Frontal cortex (tissue), 4 donors: ENCODE measurements at places on chromosomes 4 and X. TPM values are rescaled to one million over a fixed set of nuclear protein-coding genes. Genes with fewer than 3 reads are reported as not detected.

DNA sequence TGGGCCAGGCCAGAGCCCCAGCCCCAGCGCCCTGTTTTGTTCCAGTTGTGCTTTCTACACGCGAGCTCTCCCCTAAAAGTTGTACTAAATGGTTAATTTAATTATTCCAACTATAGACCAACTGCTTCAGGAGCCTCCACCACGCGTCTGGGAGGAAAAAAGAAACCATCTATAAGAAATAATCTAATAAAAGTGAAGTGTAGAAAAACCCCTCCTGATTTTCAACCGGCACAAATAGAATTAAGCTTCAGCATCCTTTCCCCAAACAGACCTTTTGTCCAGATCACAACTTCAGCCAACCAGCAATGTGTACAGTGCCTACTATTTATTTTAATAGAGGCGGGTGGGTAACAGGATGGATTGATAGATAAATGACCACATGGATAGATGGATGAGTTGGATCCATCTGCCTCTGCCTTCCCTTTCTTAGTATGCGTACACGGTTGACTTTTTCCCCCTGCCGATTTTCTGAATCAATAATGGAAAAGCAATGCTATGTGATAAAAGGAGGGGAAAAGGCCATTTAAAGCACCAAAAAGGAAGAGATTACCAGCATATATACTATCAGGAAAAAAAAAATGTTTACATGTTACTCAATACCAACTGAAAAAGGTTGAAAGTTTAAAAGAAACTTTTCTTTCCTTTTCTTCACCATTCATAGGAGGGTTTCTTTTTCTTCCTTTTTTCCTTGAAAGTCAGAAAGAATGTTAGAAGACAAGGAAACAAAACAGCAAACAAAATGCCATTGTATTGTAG is 3.7 kb upstream of the PHOX2B start:
- DNase-seq: no peak

The TMEM271 gene
- total RNA-seq: 15.9 TPM

DNA sequence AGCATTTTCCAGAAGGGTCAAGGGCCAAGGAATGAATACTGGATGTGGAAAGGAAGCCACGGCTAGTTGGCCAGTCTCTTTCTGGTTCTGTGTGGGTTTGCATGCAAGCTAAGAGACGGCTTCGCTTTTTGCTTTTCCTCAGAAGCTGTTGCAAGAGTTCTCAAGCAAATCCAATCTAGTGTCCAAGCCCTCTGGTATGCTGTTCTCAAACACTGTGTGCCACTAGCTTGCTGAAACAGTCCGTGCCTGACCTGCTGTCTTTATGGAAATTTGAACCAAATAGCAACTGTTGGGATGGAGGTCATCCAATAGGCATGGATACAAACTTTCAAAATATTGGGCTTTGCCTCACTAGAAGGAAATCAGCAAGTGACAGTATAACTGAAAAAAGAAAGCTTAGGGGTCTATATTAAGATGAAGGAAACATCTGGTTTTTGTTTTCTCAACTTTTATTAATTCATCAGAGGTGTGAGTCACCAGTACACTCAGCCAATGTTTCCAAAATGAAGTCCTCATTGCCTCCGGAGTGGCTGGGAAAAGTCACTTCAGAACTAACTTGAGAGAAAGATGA is 70.5 kb downstream of the SLC9A6 start:
- no peak for DNase-seq

GRCh38 chr4:151862766-151863165 is 102.0 kb upstream of the GATB start:
- DNase-seq: no peak

The BEX1 gene
- 127 TPM for total RNA-seq

GRCh38 chr4:121182296-121182695 is 18.2 kb upstream of the TNIP3 start:
- DNase-seq: no peak

DNA sequence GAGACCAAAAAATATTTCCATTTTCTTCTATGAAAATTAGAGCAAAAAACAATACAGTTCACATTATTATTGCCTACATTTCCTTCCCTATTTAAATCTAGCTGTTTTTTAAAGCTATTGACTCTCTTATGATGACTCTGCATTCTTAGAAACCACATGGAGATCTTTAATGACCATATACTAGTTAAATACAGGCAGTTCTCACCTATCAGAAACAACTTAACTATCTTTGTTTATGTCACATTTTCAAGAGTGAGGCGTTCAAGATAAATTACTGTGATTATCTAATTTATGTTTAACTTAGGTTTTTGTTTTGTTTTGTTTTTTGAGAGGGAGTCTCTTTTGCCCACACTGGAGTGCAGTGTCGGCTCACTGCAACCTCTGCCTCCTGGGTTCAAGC is 3.0 kb downstream of the CISD2 start:
- no peak for DNase-seq

DNA sequence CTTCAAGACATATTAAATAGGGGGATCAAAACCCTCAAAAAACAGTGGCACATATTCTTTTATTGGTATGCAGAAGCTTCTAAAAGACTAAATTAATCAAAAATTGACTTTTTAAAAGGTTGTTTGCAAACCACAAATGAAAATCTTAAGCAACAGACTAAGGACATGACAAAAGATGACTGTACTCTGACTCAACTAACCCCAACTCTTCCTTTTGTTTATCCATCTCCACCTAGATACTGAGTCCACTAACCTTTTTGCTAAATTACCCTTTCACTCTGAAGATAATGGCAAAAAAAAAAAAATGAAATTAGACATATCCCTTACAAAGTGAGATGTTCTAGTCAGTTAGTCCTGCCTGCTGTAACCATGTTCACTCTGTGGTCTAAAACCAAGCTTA is 91.6 kb upstream of the NLRP2B start:
- no peak for DNase-seq

DNA sequence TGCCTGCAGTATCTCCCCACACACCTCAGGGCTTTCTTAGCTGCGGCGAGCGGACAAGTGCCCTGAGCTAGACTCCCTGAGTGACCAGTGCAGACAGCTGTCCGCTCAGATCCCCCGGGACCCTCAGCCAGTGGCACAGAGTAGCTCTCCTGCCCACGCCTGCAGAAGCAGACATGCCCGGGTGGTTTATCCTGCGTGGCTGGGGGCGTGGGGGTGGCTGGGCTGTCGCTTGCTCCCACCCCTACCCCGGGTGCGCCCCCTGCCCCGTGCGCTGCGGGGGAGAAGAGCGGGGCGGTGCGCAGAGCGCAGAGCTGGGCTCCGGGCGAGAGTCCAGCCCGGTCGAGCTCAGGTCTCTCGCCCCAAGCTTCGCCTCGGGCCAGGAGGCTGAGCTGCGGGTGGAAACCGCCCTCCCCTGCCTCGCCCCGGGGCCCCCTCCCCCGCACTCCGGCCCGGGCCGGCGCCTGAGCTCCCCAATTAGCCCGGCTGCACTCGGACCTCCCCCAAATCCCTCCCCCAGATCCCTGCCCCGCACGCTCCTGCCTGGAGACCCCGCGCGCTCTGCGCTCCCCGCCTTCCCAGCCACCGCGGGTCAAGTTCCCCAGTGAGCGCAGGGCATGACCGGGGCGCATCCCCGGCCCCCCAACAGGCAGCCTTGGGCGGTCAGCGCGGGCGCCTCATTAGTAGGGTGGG is 11.7 kb upstream of the SHOX start:
- no peak for DNase-seq

DNA sequence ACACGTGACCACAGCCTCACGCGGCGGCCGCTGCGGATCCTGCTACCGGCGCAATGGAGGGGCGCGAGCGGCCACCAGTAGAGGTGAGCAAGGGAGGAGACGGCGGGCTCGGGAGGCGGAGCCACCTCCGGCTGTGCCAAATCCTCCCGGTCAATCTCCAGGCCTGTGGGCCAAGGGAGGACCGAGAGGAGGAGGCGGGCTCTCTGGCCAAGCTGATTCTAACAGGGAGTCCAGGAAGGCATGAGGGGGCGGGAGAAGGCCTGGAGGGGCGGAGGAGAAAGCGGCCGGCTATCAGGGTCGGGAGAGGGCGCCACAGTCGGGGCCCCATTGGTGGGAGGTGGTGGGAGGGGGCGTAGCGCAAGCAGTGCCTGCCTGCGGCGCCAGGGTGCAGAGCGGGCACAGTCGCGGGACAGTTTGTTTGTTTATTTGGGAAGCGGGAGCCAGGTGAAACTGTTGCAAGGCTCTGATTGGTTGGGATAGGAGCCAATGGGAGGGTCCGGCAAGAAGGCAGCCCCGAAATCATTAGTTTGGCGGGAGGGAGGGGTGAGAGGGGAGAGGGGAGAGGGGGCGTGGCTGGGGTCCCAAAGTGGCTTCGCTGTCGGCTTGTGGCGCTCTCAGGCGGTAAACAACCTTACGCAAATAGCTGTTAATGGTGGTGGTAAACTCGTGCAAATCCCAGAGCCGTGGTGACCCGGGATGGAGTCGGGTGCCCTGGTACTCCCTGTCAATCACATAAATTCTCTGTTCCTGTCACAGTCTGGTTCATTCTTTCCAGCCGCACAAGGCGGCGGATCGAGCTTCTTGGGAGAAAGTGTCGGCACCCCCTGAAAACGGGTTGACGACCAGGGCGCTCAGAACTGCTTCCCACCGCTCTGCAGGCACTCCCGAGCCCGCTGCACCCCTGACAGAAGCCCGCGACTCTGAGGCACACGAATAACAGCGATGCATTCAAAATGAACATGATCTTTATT is at the start of gene IRS4:
Gene IRS4 (minus strand): TSS at position 55 of the 971 bp plus-strand sequence.
- DNase-seq: no peak

GRCh38 chrX:23802431-23802830 is 19.5 kb downstream of the SAT1 start:
- DNase-seq: no peak

- DNase-seq: no peak
Measured at GRCh38 chr4:161505141-161505540, 658.7 kb downstream of the FSTL5 start.

The RHOXF2B gene
- total RNA-seq: not detected

The DGKK gene
- 0.41 TPM for total RNA-seq

DNA sequence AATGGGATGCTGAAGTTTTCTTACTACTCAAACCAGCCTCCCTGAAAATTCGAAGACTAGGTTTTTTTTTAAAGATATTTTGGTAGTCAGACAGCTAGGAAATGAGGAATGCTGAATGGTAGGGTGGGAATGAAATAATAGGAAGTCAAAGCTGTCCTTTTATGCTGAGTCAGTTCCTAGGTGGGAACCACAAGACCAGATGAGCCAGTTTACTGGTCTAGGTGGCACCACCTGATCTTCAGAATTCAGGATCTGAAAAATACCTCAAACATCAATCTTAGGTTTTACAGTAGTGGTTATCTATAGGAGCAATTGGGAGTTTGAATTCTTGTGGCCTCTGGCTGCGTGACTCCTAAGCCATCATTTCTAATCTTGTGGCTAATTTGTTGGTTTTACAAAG is 183.1 kb upstream of the GALNT7 start:
- no peak for DNase-seq
